Natural killer cell (primary cell): ENCODE measurements at places on chromosomes 2 and 18.

GRCh38 chr2:226638576-226638975 is 161.0 kb downstream of the IRS1 start:
- no peak for DNase-seq

GRCh38 chr2:213266421-213266820 is 17.8 kb upstream of the SPAG16 start:
- no peak for DNase-seq

DNA sequence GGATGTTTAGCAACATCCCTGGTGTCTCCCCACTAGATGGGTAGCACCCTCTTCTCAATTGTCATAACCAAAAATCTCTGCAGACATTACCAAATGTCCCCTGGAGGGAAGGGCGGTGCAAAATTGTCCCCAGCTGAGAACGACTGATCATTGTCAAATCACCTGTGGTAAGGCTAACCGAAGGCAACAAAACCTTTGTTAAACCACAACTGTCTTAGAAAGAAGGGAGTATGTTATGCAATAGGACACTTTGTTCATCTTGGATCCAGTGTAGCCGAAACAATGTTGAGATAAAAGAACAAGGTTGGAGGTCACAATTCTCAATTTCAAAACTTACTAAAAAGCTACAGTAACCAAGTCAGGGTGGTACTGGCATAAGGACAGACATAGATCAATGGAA is 50.3 kb upstream of the ST3GAL5 start:
- DNase-seq: no peak

DNA sequence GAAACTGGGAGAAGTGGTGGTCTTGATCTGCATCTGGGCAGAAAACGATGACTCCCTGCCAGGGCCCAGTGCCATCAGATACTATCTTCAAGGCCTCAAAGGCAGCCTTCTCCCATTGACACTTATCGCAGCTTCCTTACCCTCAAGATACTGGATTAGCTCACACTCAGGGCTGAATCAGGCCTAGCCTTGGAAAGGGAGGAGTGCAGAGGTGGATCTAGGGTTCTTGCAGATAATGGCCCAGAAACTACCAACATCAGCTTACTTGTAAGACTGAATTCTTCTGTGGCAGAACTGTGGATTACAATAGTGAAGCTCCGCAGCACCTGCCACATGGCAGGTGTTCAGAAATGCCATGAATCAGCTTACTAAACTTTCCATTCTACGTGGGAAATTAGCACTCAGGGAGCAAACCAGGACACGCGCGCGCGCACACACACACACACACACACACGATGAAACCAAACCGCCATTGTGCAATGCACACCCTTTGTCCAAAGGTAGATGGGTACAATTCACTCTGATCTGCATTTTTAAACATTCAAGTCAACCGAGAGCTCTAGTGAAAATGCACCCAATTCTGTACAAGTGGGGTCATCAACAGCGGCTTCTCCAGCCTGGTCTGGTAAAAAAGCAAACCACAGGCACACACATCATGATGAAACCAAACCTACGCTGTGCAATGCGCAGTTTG is 26.3 kb upstream of the TMEM182 start:
- DNase-seq: peak; percentile 24

GRCh38 chr2:207624185-207625013 is 795 bp downstream of the METTL21A start:
- peak; percentile 59 for DNase-seq

- DNase-seq: no peak
Observed at GRCh38 chr2:201154615-201155399, 28.1 kb upstream of the CASP10 start.

DNA sequence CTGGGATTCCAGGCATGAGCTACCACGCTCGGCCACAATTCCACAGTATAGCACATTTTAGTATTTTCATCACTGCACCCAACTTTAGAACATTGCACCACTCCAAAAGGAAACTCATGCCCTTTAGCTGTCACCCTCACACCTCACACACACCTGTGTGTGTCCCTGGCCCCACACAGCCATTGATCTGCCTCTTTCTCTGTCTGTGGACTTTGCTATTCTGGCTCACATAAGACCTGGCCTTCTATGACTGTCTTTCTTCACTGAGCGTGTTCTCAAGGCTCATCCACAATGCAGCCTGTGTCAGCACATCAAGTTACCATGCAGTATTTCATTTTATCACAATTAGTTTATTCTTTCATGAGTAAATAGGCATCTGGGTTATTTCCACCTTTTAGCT is 19.7 kb upstream of the ATP9B start:
- DNase-seq: no peak

DNA sequence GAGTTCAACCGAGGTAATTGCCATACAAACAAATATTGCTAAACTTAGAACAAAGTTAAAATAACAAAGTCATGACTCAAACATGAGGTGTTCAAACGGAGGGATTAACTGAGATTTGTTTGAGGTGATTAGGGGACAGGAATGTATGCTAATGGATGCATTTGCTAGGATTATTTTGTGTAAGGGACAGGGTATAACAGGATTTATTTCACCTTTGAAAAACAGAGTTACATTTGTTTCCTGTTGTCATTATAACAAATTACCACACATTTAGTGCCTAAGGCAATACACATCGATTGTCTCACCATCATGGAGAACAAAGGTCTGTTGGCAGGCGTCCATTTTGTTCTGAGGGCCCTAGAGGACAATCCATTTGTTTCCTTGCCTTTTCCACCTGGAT is 304.3 kb upstream of the CNTNAP5 start:
- DNase-seq: no peak
